ENCODE measurements at places on chromosomes 4 and X.

GRCh38 chr4:41645728-41646390 is 102.7 kb downstream of the PHOX2B start:
- DNase-seq: no peak

GRCh38 chr4:12861422-12861821 is 622.7 kb downstream of the RAB28 start:
- DNase-seq: no peak

DNA sequence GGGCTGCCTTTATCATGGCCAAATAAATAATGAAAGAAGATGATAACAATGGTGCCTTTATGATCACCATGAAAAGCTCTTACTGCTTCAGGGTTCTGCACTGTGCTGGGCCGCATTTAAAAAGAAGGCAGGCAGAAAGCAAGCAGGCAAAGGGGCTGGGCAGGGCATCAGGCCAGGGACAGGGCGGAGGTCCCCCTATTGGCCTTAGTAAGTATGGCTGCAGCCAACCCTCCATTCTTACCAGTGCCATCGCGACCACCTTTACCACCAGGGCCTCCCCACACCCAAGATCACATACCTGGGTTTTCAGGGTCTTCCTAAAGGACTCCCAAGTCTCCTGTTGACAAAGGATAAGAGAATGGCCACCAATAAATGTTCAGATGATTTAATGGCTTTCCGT is 38.9 kb downstream of the CNGA2 start:
- no peak for DNase-seq

DNA sequence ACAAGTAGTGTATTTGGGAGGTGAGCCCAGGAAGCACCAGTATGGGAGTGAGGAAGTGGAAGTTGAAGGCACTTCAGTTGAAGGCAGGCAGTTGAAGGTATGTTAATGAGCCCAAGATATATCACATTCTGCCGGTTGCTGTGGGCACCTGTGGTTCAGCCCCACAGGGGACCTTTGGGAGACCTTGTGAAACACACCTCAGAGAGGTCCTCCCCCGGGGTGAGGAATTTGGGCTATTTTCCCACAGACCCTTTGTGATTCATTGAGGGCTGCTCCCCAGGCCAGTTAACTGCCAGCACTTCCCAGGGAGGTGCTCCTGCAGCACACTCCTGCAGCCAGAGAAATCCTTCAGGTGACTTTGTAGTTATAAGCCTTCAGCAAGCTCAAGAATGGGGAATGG is 45.9 kb downstream of the PTCHD1 start:
- DNase-seq: no peak

DNA sequence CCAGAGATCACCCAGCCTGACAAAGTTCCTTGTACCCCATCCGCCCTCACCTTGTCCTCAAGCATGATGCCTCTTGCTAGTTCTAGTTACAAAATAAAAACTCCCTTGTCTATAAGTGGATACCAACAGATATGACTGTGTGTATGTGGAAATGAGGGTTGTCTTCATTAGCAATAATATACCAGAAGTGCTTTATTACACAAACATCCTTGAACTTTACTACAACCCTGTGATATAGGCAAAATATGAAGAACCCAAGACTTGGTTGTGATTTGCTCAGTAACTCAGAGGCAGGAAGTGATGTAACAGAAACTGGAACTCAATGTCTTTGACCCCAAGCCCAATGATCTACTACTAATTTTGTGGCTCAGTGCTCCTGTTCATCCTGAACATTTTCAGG is 97.6 kb downstream of the AKAP4 start:
- no peak for DNase-seq

DNA sequence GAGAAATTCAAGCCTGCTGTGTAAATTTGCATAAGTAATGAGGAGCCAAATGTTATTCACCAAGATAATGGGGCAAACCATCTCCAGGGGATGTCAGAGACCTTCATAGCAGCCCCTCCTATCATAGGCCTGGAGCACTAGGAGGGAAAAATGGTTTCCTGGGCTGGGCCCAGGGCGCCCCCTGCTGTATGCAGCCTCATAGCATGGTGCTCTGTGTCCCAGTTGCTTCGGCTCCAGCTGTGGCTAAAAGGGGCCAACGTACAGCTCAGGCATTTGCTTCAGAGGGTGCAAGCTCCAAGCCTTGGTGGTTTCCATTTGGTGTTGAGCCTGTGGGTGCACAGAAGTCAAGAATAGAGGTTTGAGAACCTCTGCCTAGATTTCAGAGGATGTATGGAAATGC is 859.3 kb downstream of the RPA4 start:
- DNase-seq: no peak

- no peak for DNase-seq
Observed at GRCh38 chr4:104424989-104425388, 69.7 kb downstream of the CXXC4 start.

DNA sequence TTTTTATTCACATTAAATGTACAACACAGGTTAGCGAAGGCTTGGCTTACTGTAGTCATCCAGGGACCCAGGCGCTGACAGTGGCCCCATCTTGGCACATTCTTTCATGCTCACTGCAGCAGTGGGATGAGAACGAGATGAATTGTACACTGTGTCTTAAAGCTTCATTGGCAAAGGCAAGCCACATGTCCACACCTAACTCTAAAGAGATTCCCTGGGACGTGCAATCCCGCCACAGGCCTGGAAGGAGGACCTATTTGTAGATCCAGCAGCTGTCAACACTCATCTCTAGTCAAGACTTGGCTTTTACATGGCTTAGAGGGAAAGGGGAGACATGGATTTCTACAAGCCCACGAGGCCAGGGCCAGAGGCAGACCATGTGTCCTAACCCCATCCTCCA is 16.1 kb upstream of the CXCR3 start:
- DNase-seq: no peak

DNA sequence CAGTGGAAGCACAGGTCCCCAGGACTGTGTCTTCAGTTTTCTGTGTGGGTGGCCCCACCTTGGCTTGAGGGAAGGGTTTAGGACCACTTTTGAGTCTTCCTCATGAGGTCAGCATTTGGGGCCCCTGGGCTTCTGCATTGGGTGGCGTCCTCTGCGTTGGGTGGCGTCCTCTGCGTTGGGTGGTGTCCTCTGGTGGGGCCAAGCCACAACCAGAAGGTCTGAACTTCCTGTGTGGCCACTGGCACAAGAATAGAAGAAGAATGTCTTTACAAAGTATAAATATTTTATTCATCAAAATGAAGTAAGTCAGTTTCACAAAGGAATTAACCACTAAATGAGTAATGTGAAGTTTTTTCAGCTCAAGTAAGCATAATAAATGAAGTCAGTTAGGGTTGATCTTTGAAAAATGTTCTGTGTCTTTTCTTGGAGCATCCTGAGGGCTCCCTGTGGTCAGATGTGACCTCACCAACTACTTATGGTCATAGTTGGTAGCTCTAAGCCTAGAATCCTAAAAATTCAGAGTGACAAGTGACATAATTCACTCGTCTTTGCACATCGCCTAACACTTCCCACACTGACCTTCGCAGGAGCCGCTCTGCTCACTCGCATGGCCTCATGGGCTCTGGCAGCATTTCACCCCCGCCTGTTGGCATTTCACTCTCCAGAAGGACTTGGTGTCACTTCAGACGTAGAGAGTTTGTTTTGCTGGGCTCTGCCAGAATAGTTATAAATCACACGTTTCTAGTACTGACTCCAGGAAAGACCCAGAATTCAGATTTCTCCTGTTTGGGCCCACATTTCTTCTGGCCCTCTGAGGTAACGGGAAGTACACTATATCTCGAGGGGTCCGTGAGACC is 39.0 kb upstream of the HGFAC start:
- DNase-seq: no peak

DNA sequence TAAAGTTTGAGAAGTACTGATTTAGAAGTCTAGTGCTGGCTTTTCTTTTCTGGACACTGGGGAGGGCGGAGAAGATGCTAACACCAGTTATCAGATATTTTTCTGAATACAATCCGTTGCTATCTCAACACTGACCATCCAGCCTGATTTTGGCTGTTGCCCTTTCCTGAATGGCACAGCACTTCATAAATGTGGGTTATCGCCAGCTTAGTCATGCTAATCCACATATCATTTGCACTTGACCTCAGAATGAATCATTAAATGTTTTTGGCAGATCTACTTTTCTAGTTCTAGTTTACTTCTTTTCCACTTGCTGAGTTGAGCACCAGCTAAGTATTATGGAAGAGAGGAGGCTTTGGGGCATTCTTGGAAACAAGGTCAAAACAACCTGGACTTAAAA is 60.8 kb upstream of the ESX1 start:
- DNase-seq: no peak

DNA sequence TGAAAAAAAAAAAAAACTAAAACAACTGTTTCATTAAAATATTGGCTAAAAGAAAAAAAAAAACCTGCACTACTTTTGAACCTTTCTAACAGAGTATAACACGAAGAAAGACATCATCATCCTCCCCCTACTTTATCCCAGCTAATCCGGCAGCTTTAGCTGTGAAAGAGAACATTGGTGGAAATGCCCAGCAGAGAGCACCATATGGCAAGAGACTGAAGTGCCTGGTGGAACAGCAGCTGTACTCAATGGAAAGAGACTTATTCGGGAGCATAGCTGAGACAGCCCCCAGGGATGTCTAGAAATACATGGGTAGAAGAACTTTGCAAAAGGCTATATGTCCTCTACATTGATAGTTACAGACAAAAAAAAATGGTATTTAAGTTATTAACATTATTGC is 30.3 kb downstream of the STPG2 start:
- no peak for DNase-seq

DNA sequence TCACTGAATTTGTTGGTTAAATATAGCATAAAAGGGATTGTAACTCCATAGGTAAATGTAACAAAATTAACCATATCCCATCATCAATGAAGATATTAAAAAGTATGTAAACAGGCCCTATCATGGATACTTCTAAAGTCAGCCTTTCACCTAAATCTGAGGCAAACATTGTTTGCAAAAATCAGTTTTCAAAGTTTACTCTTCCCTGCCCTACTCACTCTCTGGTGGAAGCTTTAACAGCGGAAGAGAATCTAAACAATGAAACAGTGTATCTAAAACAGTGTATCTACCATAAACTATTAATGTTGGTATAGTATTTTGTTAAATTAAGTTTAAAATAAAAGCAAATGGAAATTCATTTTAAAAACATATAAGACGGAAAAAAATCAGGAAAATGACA is 21.1 kb downstream of the SMIM14 start:
- DNase-seq: no peak

GRCh38 chr4:143482840-143483239 is 30.7 kb upstream of the SMARCA5 start:
- no peak for DNase-seq

DNA sequence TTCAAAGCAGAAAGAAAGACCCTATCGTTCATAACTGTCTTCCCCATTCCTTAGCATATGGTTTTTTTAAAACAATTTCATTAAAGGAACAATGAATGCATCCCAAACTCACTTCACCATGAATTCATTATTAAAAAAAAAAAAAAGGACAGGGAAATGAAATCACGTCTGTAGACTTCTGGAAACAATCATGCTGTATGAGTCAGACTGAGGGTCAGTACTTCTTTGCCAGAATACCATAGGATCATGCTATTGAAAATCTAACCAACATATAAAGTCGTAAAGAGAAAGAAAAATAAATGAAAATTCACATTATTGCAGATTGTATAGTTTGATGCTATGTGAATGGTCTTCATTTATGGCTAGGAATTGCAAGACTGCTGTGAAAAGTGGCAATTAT is 144.4 kb downstream of the PCDH18 start:
- no peak for DNase-seq

- no peak for DNase-seq
Observed at GRCh38 chrX:97525981-97526380, 642.3 kb downstream of the RPA4 start.

Measured in stimulated activated CD8-positive, alpha-beta memory T cell treated with anti-CD3 and anti-CD28 coated beads, Interleukin-4, amount 100 ng/mL, for 1 hour (primary cell).